Fibroblast of skin of back (primary cell): ENCODE measurements at places on chromosomes 6 and 20.

GRCh38 chr6:150451807-150452427, 83.1 kb downstream of the IYD start:
- no peak for DNase-seq

DNA sequence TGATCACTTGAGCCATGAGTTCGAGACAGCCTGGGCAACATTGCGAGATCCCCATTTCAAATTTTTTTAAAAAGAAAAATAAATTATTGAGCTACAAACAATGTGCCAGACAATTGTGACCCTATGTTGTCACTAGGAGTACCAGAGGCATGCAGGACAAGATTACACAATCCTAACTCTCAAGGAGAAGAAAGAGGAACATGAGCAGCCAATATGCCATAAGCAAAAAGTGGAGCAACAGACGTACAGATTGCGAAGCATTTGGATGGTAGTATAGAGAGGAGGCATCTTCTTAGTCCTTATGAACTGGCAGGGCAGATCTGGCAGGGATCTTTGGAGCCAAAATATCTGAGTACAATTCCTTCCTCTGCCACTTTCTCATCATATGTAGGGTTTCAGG, 156.4 kb downstream of the OR2B2 start:
- DNase-seq, result no peak

GRCh38 chr6:15363523-15364400, 117.9 kb downstream of the JARID2 start:
- DNase-seq, result no peak

- DNase-seq, result no peak
Observed at GRCh38 chr6:132927713-132928112, 113.3 kb downstream of the RPS12 start.

- no peak for DNase-seq
Observed at GRCh38 chr6:119055069-119055468, 23.4 kb downstream of the FAM184A start.

DNA sequence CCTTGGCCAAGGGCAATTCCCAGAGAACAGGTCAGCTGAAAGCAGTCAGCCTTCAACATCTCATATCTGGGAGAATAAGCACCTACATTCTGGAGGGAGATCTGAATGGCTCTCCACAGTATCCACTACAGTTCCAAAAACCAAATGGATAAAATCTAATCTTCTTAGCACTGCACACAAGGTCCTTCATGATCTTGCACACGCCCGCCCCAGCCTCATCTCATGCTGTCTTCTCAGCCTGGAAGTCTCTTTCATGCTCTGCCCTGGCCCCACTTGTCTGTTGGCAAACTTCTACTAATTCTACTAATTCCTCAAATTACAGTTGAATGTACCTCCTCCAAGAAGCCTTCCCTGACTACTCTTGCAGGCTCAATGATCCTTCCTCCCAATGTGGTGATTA, 1.8 kb upstream of the TTBK1 start:
- DNase-seq, result no peak

DNA sequence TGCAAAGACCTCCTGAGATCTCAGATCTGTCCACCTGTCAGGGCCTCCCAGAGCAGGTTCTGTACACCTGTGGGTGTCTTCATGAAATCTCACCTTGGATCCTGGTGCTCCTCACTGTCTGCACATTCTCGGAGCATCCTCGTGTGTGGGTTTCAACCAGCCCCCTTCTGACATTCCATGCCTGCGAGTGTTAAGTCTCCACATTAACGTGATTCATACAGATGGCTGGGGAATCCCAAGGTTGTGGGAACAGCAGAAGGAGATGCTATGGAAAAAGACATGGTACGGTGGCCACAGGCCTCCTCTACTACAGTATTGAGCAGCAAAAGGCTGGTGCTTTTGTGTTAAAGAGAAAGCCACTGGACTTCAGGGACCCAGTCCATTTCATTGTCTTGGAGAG, 556.5 kb downstream of the DHX35 start:
- DNase-seq, result peak; percentile 72

GRCh38 chr6:90105506-90106170, 191.0 kb downstream of the BACH2 start:
- no peak for DNase-seq

DNA sequence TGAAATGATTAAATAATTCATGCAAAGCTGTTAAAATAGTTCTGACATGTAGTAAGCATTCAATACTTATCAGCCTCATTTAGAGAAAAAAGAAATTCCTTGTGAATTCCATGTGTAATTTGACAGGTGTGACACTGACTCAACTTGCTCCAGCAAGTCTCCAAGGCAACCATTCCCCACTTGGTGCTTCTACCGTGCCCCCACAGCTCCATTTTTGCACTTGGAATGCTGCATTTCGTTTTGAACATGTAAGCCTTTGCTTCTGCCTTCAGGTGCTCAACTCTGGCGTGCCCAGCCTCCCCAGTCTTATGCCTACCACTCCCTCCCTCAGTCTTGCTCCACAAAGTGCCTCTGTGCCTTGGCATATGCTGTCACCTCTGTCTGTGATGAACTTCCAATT, 760.6 kb upstream of the CHD6 start:
- no peak for DNase-seq

- no peak for DNase-seq
Observed at GRCh38 chr6:34391473-34391785, 1.0 kb downstream of the NUDT3 start.

GRCh38 chr20:19528286-19529030, 229.6 kb upstream of the RIN2 start:
- DNase-seq, result no peak

GRCh38 chr20:51574248-51575033, 31.9 kb upstream of the NFATC2 start:
- DNase-seq, result peak; percentile 35

GRCh38 chr6:44123544-44123943, 3.7 kb downstream of the MRPL14 start:
- no peak for DNase-seq

GRCh38 chr20:38073307-38074071, 39.9 kb downstream of the RPRD1B start:
- DNase-seq, result peak; percentile 96

DNA sequence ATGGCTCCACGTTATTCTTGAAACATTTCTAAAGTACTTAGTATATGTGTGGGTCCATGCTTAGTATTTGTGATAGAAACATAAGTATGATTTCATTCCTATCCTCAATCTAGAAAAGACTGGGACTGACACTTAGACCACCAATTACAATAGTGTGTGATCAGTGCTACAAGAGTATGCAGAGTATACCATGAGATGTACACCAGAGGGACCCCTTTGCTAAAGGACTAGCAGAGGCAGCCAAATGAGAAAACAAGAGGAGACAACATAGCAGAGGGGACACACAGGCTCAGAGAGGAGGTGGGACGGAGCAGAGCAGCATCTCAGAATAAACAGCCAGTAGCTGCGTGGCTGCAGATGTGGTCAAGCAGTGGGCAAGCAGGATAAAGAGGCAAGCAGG, 21.0 kb downstream of the RMND1 start:
- no peak for DNase-seq

- no peak for DNase-seq
Observed at GRCh38 chr6:38375937-38376336, 263.8 kb downstream of the BTBD9 start.

- peak; percentile 70 for DNase-seq
Observed at GRCh38 chr6:22451962-22452361, 117.4 kb upstream of the HDGFL1 start.

DNA sequence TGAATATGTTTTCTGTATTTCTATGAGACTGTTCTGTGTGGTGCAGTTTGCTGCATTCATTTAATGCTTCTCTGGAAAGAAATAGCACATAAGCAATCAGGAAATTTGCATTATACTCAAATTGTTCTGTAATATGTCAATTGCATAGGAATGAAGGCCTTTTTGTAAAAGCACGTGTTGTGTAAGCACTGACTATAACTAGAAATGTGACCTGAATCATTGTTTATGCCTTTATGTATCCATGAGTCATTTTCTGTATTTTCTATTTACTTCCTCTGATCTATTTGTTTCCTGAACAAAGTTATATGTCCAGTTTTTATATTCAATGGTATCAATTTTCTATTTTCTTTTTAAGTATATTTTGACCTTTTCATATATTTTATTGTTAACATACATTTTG, 1455.3 kb downstream of the GRIK2 start:
- DNase-seq, result no peak

- DNase-seq, result peak; percentile 93
Observed at GRCh38 chr6:54646069-54646950, 200.3 kb upstream of the FAM83B start.

DNA sequence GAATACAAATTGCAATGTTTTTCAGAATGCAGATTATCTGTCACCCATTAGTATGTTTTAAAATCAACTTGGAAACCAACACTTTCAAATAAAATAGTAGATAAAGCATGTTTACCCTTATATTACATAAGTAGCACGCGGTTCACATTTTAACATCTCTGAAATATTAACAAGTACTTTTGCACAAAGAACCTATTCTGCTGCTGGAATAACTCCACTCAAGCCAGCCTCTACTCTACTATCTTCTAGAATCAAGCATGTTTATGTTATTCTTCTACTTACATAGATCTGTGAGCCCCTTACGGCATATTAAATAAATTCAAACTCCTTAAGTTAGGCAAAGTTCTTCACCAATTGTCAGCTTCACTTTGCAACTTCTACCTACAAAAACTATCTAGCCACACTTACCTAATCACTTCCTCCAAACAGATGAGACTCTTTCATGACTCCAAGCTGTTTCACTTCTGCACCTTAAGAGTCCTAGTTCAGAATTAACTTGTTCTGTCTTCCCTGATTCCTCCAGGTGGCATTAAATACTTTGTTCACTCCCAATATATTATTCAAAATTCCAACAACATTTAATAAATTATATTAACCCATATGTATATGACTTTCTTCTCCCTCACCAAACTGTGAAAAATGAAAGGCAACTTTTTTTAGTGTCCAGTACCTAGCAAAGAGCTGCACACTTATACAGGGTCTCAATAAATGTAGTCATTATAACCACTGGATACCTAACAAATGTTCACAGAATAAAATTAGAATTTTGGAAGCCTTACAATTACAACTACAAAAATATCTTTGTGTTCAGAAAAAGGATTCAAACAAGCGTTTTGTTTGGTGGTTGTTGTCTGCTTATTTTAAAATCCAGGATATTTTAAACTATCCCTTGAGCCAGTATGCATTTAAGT, 12.1 kb downstream of the CEP85L start:
- no peak for DNase-seq

DNA sequence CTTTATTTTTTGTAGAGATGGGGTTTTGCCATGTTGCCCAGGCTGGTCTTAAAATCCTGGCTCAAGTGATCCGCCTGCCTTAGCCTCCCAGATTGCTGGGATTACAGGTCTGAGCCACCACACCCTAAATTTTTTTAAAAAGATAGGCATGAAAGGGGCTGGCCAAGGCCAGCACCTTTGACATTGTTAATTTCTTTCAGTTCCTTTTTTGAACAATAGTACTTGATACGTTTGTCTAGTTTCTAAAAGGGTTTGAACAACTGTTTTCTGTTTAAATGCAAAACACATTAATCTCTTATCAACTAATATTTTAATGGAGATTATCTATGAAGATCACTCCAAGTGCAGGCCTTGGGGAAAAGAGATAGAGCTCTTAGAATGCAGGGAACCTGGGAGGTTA, 37.6 kb upstream of the PTPRK start:
- DNase-seq, result no peak

DNA sequence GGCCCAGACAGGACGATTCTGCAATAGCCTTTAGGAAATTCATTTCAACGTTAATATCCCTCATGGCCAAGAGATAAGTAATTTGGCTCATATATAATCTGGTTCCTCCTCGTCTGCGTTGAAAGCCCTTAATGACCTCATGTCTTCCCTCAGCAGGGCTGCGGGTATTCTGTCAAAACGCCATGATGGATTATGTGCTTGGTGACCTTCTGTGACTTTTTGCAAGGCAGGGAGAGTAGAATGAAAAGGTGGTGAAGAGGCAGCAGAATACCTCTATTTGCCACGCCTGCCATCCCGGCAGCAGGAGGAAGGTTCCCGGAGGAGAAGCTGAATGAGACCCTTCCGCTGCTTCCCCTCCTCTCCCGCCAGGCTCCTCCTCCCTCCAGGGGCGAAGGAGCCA, 41.1 kb upstream of the SPACA1 start:
- no peak for DNase-seq

GRCh38 chr6:236519-236918, 55.8 kb upstream of the DUSP22 start:
- no peak for DNase-seq

- peak; percentile 34 for DNase-seq
Observed at GRCh38 chr6:122184401-122184827, 215.0 kb upstream of the HSF2 start.

DNA sequence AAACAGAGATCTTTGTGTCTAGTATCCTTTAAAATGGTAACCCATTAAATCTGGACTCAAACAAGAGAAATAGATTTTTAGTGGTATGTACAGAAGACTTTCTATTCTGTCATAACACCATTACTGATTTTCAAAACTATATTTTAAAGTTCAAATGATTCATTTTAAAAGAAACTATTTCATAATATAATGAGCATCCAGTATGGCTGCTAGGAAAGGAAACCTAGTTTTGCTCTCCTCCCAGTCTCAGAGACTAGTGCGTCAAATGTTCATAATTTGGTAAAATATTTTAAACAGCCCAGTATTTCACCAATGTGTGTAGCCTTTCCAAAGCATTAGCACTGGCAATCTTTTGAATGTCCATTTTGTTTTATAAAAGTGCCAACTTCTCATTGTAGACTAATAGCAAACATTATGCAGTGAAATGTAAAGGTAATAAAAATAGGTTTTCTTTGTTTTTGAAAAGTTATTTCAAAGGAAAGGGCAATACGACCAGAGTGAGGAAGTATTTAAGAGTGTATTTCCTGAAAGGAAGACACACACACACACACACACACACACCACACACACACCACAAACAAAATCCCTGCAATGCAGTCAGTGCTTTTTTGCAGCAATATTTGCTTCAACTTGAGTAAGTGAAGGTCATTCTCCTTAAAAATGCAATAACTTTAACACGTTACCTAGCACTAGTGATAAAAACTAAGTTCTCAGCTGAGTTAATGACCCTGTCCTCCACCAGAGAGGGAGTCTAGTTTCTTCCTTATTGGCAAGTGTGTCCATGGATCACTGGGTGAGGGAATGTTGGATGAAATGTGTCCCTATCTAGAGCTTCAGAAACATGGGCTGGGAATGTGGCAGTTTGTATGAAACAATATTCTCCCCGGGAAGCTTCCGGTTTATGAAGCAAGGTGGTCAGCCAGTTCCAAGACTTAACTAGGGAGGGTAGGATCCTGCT, 4.6 kb downstream of the PPP1R3G start:
- no peak for DNase-seq

- DNase-seq, result no peak
Observed at GRCh38 chr6:137512757-137513605, 18.8 kb upstream of the OLIG3 start.

- DNase-seq, result peak; percentile 6
Observed at GRCh38 chr20:52812231-52812847, 159.8 kb upstream of the TSHZ2 start.

- DNase-seq, result no peak
Observed at GRCh38 chr6:125245523-125246264, 56.1 kb downstream of the HDDC2 start.

DNA sequence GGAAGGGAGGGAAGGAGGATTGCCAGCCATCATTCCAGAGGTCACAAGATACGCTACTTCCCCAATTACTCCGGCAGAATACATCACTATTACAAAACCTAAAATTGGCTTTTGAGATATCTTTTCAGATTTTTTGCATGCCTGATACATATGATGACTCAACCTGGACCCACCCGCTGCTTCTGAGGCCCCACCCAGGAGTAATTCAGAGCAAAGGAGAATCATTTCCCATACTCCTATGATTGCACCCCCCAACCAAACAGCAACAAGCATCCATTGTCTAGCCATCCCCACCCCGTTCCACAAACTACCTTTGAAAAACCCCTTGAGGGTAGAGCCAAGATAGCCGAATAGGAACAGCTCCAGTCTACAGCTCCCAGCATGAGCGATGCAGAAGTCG, 163.5 kb upstream of the GJE1 start:
- no peak for DNase-seq
